ENCODE measurements at places on chromosomes 5 and 9.
A peak's percentile ranks its signal among the peaks of the same experiment; 100 is the strongest.

DNA sequence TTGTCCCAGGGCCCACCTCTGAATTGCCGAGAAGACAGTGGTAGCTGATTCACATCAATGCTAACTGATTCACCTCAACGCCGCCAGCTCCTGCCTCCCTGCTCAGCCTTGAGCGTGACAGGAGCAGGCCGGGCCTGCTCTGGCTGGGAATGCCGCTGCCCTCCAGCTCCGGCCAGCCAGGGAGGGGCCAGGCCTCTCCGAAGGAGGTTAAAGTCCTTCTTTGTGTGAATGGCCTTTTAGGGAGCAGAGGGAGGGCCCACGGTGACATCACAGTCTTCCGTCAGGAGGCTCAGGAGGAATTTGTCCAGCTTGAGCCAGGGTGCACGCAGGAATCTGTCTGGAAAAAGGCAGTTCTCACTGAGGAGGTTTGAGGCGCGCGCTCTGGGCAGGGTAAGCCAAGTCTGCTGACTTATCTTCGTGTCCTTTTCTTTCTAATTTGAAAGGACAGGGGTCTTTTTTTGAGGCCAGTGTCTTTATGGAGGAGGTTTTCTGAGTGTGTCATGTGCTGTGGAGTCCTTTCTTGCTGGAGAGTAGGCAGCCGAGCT is 82.7 kb downstream of the C9orf152 start:
- DNase-seq: no peak

GRCh38 chr5:124436294-124436693 is 310.1 kb downstream of the ZNF608 start:
- DNase-seq: no peak

- no peak for DNase-seq
Observed at GRCh38 chr9:14103115-14103514, 210.8 kb downstream of the NFIB start.

DNA sequence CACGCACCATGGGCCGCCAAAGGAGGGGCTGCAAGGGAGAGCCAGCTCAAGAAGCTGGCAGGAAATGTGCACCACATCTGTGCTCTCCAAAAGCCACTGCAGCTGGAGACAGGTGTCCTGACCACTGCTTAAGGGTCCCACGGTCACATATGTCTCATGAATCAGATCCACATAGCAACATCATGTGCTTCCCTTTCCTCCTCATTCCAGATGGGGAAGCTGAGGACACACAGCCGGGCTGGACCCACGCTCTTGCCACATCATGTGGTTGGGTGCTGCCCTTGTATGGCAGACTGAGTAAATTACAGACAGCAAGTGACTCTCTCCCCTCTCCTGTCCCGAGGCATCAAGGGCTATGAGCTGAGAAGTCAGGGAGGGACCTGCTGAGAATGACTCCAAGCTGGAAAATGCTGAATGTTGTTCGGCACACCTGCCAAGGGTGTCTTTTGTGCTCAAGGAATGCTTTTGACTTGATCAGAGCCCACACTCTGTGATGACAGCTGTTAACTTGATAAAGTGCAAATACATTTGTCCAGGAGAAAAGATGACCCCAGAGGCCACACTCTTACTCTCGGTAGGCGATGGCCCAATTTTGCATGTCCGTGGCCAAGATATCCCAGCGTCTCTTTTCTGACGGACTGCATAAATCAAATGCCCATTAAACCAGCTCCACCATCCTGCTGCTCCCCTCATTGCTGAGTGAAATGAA is 58.2 kb downstream of the NSUN2 start:
- no peak for DNase-seq

DNA sequence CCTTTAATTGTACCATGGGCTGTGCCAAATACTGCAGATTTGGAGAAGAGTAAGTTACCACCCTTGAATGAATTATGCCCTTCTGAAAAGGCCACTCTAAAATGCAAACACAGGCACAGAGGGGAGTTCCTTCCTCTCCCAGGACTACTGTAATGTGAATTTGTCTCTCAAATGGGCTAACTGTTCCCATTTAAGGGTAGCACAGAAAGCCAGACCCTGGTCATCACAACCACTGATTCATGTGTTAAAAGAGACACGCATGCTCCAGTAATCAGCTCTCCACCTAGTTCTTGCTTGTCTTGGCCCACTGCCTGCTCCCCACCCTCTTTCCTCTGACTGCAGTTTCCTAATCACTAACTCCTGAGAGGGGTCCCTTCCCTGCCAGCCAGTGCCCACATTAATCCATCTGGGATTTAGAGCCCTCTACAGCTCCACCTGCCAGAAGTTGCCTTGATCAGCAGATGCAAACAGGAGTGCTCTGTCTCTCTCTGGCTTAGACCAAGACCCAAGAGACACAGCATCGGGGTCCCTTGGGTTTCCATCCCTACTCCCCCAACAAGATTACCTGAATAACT is 382.4 kb downstream of the TMEM167A start:
- DNase-seq: no peak

GRCh38 chr9:97504381-97505216 is 3.1 kb downstream of the TMOD1 start:
- peak; percentile 51 for DNase-seq

- DNase-seq: peak; percentile 27
Observed at GRCh38 chr9:123365287-123365880, 9.4 kb downstream of the CRB2 start.

DNA sequence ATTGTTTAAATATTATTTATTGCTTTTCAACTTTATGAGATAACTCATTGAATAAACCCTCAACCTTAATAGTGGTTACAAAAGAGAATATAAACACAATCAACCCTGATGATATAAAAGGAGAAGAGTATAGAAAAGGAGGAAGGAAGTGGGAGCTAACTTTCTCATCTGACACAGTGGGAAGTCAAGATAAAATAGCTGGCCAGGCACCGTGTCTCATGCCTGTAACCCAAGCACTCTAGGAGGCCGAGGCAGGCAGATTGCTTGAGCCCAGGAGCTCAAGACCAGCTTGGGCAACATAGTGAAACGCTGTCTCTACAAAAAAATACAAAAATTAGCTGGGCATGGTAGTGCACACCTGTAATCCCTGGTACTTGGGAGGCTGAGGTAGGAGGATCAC is 93.5 kb downstream of the PPP2R2B start:
- no peak for DNase-seq

GRCh38 chr9:2645569-2645968 is 24.0 kb downstream of the VLDLR start:
- no peak for DNase-seq

GRCh38 chr9:98362624-98363252 is 107.3 kb upstream of the TBC1D2 start:
- no peak for DNase-seq

DNA sequence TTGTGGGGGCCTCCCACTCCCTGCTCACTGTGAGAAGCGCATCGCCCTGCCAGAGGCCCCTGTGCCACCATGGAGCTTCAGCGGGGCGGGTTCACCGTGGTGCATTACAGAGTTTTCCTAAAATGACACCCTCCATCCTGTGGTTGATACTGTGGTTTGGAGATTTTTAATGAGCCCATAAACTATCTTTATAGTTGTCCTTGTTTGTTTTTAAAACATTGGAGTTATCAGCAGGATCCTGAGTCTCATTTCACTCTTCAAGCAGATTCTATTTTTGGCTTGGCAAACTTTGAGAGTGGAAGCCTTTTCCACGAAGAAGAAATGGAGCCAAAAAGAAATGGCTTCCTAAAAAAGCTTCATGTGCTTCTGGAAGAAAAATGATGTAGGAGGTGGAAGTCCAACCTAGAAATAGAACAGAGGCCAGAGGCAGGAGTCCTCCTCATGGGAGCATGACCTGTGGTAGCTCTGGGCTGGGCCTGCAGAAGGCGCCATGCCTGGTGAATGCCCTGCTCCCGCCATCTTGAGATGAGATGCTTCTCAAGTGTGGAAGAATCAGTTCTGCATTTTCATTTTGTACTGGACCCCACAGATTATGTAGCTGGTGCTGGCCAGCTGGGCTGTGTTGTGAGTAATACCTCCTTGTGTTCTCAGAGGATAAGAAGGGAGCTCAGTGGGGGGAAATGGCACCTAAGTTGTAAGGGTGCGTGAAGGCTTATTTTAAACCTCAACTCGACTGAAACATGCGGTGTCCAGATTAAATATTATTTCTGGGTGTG is 79.0 kb upstream of the RAI14 start:
- no peak for DNase-seq

GRCh38 chr5:892394-893136 is at the start of the genes BRD9 and TRIP13:
Gene BRD9 (minus strand): TSS chr5:892801. CDS start chr5:892657, 144 bp downstream.
Gene TRIP13 (plus strand): TSS chr5:892884. CDS start chr5:892999, 115 bp downstream.
- peak; percentile 91 for DNase-seq

- no peak for DNase-seq
Observed at GRCh38 chr9:37911271-37911681, 7.3 kb upstream of the SLC25A51 start.

GRCh38 chr9:21252721-21253547 is 13.1 kb upstream of the IFNA14 start:
- DNase-seq: peak; percentile 2

- DNase-seq: no peak
Observed at GRCh38 chr9:113543982-113544303, 80.4 kb downstream of the RGS3 start.

- no peak for DNase-seq
Observed at GRCh38 chr5:81007637-81008027, 47.5 kb downstream of the RASGRF2 start.

DNA sequence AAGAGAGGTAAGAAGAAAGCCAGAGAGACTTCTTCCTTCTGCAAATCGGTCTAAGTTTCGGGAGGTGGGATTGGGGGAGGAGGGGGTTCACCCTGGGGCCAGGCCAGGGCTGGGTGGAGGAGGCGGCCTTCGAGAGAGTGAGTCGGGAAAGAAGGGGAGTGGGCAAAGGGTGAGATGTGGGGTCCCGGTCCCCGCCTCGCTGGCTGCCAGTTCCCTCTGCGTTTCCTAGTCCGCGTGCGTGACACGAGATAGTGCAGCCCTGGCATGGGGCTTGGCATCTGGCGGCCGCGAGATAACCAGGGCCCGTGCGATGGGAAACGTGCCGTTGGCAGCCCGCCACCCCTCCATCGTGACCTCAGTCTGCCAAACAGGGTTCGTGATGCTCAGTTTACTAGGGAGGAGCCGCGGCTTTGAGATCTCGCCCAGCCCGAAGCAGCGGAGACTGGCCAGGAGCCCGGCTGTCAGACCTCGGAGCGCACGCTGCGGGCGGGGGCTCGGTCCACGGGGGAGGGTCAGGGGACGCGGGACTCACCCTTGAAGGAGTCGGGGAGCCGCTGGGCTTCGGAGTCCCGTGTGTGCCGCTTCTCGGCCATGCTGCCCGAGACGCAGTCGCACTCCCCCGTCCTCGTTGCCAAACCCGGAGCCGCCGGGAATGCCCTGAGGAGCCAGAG is at the start of gene STOM:
Gene STOM (minus strand): TSS at position 656 of the 671 bp plus-strand sequence. CDS start 63 bp downstream, at position 593.
- DNase-seq: peak; percentile 100

DNA sequence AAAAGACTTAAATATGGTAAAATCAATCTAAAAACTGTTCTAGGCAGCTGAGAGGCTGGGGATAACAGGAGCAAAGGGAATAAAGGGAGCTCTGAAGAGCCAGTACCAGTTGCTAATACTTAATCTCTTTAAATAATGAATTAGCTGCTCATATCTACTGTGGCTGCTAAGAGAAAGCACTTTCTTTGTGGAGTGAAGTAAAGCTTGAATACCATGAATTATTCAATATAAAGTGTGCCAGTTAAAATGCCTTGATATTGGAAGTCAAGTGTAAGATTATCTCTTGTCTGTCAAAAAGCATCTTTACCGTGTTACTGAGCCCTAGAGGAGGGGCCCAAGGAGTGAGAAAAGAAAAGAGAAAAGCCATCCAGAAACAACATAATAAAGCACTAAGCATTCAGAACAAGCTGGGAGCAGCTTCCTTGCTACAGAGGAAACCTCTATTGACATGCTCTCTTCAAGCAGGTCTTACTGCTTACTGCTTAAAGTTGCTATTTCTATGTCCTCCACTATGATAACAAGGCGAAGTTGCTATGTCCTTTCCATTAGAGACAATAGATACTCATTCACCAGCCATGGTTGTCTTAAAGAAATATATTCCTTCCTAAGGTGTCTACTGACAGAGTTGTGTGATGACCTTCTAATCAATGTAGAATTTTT is 297.4 kb downstream of the CETN3 start:
- no peak for DNase-seq

DNA sequence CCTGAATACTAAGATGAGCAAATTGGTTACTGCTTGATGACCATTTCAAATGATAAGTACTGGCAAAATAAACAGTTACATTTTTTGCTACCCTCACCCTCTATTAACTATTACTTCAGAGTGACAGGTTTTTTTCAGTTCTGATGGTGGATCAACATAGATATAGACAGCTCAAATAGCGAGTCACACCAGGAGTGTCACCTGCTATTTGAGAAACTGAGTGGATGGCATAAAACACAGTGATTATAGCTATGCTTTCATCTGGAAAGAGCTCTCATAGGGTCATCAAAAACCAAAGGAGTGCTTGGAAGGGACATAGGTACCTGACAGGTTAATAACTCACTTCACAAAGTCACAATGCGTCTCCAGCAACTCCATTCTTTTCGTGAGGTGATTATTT is 244.5 kb upstream of the C9orf72 start:
- no peak for DNase-seq

GRCh38 chr5:141172381-141173204 is at the start of gene PCDHB7:
Gene PCDHB7 (plus strand): TSS chr5:141172644. CDS start chr5:141172836, 192 bp downstream.
- DNase-seq: peak; percentile 23

GRCh38 chr5:135157421-135158313 is 123.6 kb upstream of the PITX1 start:
- DNase-seq: peak; percentile 22

DNA sequence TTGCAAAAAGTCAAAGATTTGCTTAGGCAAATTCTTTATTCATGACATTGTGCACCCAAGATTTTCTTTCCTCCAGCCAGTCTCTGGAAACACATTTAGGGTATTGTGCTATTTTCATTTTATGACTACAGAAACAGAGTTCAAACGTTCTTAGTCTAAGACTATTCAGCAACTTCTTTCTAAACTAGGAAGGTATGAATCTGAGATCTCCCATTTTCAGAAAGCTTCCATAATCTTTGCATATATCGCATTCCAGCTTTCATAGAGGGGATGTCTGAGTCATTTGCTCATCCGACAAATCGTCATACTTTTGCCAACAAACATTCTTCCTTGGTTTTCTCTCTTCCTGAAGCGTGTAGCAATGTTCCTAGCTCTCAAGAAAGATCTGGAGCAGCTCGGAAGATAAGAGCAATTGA is 1.6 kb upstream of the PAPPA start:
- DNase-seq: no peak

GRCh38 chr5:37838152-37838932 is 1.5 kb downstream of the GDNF start:
- DNase-seq: peak; percentile 4

DNA sequence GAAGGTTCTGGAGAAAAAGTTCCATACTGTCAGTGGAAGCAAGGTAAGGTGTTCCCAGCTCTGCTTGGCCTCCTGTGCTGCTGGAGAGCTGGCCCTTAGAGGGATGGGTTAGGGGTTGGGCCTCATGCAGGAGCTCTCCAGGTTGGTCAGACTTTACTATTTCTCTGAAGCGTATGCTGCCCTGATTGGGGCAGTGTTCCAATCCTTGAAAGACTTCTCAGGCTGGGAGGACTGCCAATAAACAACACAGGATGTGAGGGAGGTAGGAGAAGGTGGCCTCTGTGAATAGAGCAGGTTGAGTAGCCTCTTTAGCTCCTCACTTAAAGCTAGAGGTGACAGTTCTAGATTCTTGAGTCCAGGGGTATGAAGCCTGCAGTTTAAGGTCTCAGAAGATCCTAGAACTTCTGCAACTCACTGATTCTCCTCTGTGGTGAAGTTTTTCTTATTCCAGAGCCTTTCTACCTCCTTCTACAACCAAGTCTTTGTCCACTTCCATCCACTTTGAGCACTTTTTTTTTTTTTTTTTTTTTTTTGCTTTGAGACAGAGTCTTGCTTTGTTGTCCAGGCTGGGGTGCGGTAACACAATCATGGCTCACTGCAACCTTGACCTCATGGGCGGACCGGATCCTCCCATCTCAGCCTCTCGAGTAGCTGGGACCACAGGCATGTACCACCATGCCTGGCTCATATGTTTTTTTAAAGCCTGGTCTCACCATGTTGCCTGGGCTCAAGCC is 3.0 kb downstream of the HNRNPAB start:
- no peak for DNase-seq

- no peak for DNase-seq
Observed at GRCh38 chr5:4533457-4534105, 606.5 kb upstream of the ADAMTS16 start.
